ENCODE measurements at places on chromosomes 4 and X.

GRCh38 chr4:37450309-37450708 is 205.8 kb downstream of the NWD2 start:
- no peak for DNase-seq

DNA sequence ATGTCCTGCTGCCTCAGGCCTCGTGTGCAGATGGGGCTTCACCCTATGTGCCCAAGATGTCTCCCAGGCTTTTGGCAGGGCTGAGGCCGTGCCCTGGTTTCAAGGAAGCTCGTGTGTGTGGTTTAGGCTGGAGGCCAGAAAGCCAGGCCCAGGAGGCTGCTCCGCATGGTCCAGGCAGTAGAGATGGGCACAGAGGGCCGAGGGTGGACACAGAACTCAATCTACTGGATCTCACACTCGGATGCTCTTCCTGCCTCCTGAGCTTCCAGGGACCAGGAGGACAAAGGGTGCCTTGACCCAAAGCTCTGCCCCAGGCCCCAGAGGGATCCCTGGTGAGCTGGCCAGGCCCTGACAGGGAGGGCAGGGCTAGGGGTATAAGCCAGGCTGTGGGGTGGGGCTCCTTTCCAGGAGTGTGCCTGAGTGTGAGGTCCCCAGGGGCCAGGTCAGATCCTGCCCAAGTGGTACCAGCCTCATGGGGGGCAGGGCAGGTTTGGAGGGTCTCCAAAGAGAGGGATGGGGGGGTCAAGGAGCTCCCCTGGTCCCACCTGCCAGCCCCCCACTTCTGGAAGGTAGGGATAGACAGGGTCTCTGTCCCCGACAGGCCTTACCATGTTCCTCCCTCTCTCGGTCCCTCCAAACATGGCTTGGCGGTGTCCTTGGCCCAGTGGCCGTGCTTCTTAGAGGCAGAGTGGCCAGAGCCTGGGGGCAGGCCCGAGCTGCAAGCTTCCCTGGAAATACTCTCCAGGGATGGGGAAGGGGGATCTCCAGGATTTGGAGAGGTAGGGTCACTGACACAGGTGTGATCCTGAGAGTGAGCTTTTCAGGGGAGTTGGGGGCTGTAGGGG is 23.8 kb downstream of the HTRA3 start:
- no peak for DNase-seq

DNA sequence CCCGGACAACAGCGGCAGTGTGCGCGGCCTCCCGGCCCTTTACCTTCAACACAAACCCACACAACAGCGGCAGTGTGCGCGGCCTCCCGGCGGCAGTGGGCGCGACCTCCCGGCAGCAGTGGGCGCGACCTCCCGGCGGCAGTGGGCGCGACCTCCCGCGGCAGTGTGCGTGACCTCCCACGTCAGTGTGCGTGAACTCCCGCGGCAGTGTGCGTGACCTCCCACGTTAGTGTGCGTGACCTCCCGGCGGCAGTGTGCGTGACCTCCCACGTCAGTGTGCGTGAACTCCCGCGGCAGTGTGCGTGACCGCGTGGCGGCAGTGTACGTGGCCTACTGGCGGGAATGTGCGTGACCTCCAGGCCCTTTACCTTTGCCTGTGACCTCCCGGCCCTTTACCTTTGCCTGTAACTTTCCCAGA is 576.6 kb upstream of the FRG1 start:
- no peak for DNase-seq

- DNase-seq, result no peak
These were observed 124.2 kb upstream of the DGKK start for GRCh38 chrX:50594788-50595187.

DNA sequence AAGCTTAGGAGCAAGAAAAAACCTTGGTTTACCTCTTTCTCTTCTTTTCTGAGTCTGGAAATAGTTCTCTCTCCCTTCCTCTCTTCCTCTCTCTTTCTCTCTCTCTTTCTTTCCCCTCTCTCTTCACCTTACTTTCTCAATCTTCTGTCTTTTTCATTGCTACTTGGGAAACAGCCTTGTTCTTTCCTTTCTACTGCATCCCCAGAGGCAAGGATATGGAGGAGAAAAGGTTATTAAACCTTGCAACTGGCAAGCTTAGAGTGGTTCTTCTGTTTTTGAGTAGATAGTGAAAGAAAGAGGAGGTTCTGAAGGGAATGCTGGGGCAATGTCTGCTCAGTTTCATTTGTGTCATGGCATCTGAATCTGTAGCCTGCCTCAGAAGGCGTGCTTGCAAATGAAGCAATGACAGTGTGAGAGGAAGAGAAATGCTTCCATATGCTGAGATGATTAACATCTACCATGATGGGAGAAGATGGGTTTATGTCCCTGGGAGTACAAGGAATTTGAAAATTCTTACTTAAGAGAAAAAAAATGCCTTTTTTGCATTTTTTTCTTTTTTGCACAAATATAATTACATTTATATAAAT is 190.6 kb downstream of the CEP135 start:
- no peak for DNase-seq

- DNase-seq, result no peak
These were observed 135.8 kb upstream of the PUDP start for GRCh38 chrX:7283741-7284140.
